ENCODE measurements at places on chromosomes 2 and 18.

DNA sequence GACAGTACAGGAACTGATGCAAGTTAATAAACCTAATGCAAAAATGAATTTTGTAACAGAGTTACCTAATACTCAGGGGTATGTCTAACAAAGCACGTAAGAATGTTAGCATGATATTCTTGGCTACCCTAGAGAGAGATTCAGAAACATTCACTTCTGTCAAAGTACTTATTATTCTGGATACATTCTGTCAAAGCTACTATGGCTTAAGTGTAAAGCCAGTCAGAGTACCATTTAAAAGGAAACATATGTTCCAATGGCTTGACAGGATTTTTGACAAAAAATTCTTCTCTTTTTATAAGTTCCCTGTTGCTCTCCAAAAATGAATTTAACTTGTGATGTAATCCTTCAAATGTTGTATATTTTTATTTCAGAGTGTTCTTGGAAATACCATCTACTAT lies 85.5 kb downstream of the PIGN start:
- DNase-seq: no peak

DNA sequence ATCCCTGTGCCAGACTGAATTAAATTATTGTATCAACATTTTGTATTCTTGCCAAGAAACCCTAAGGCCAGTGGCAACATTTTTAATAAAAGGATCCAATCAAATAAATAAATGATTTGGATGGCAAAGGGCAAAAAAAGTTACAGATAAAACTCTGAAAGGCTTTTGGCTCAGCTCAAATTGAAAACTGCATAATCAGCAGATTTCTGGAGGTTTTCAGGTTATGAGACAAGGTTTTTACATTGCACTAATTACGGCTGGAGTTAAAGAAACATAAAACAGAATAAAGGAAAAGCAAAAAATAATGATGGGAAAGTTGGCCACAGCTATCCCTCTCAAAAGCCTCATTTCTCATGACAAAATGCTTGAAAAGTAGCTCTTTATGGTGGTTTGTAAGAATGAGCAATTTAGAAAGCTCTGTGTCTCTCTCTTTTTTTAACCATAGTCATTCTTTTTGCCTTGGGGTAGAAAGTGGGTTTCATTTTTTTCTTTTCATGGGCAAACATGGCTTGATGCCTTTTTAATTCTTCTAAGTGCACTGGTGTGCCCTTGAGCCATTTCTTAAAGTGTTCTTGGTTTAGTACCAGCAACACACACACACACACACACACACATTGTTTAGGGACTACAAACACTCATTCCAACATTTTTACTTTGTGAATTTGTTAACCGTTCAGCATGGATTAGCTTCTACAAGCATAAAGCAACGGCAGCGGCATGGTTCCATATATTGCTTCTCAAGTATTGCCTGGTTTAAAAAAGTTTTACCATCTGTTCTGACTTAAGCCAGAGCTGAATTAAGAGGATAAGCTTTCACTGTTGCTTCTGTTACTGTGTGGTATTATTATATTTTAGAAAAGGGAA lies 747.1 kb upstream of the FSHR start:
- DNase-seq: no peak

- no peak for DNase-seq
Measured at GRCh38 chr2:99035920-99036319, 99.9 kb upstream of the CRACDL start.

DNA sequence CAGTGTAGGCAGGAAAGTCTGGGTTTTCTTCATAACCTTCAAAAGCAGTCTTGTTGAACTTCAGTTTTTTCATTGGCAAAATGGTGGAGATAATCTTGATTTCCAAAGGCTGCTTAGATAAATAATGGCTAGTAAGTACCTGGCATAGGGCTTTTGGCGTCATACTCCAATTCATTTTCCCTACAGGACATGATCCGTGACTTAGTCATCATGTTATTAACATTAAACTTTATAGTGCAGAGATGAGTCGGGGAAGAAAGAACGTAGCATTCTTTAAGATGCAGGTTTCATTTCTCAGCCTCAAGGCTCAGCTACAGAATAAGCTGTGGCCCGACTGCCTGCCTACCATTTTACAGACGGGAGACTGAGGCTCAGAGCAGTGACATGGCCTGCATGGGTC lies 64.0 kb downstream of the RALBP1 start:
- DNase-seq: no peak

GRCh38 chr2:198273660-198274059 lies 469.3 kb downstream of the PLCL1 start:
- no peak for DNase-seq

- no peak for DNase-seq
Measured at GRCh38 chr2:204643326-204643725, 98.1 kb downstream of the PARD3B start.

DNA sequence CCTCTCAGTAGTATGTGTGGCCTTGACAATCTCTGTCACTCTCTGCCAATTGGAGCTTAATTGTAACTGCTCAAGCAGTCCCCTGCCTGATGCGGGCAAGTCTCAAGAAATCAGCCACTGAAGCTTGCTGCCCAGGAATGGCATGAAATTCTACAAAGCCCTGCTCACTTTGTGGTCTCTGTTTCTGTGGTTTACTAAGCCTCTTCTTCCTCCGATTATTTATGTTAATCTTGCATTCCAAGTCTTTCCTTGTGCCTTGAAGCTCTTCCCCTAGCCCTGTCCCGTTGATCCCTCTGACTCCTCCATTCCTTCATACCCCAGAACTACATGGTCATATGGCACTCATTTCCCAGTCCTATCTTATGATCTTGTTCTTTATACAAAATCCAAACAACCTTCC lies 489.3 kb upstream of the CHST9 start:
- no peak for DNase-seq

DNA sequence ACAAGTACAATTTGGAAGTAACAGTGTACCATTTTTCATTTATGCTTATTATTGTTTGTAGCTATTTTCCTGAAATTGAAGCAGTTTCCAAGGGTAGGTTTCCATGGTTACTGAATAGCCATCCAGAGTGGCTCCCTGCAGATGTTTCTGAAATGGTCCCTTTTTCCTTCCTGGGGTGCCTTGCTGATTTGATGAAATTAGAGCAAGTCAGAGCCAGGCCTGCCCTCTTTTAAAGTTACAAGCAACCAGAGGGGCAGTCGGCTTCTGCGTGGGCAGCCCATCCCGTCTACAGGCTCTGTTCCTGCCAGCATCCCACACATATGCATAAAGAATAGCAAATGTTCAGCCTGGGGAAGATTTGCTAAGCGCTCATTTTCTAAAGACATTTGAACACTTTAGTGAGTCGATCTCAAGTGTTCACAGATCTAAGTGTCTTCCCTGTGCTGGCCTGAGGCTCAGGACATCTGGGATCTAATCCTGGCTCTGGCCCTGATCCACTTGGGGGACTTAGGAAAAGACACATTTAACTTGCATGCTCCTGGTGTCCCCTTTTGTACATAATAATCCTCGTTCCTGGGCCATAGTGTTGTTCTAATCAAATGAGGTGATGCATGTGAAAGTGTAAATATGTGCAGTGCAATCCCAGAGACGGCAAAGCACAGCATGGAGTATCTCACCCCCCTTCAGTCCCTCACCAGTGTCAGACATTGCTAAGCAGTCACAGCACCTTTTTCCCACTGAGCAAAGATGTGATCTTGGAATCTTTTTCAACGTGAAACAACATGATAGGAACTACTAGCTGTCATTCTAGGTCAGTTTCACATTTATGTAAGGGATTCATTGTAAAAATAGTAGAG lies 92.2 kb downstream of the STPG4 start:
- DNase-seq: no peak

DNA sequence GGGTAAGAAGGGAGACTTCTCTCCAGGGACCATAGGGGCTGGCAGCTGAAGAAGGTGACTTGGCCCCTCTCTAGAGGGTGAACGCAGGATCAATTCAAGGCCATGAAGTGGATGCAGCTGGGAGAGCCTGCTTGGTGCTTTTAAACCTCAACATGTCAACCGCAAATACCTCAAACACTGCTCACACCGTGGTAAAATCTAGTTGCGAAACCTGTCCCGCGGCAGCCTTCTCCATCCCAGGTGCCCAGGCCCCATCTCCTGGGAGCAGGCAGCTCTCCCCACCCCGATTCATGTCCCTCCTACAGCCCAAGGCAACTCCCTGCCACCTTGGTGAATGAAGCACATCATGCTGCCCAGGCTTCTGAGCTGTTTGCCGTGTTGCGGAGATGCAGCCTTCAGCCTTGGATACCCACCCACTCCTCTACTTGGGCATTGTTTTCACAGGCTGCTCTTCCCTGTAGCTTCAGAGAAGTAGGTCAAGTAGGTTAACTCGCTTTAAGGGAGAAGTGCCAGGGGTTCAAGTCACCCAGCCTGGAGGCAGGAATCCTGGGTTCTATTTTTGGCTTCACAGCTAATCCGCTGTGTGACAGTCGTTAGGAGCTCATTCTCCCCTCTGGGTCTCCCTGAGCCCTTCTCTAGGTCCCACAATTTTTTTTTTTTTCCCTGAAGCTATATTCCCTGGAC lies 6.2 kb upstream of the EFR3B start:
- DNase-seq: no peak

- DNase-seq: no peak
Measured at GRCh38 chr2:197052356-197052755, 125.8 kb upstream of the PGAP1 start.

DNA sequence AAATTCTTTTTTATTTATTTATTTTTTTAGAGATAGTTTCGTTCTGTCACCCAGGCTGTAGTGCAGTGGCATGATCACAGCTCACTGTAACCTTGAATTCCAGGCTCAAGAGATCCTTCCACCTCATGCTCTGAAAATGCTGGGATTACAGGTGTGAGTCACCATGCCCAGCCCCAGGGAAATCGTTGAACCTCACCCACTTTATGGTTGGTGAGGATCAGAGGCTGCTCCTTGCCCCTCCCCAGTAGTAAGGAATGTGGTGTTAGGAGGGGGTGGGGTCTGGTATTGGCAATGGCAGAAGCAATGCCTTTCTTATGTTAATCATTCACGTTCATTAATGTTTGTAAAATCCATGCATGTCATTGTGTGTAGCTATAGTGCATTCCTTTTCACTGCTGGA lies 161.9 kb downstream of the SUCLG1 start:
- no peak for DNase-seq

DNA sequence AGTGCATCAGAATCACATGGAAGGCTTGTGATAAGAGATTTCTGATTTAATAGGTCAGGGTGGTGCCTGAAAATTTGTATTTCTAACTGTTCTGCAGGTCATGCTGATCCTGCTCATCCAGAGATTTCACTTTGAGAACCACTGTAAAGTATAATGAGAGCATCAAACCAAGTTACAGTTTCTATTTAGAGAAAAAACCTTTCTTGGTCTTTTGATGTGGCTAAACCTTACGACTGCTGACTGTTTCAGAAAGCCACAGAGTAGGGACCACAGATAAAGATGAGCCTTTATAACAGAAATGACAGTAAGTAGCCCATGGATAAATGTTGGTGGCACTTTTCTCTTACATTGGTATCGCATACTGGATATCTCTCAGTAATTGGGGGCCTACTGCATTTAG lies 109.4 kb upstream of the FANCL start:
- DNase-seq: no peak

DNA sequence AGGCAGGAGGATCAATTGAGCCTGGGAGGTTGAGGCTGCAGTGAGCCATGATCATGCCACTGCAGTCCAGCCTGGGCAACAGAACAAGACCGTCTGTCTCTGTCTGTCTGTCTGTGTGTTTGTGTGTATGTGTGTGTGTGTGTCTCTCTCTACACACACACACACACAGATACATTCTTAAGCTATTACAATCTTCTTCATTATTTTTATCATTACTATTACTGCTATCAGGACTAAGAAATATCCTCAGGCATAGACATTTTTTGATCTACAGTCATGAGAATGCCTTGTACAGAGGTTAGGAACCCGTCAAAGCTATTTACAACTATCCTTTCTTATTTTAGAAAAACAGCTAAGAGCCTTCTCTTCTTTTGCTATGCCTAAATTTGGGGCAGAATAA lies 207.4 kb downstream of the NEDD4L start:
- DNase-seq: no peak

DNA sequence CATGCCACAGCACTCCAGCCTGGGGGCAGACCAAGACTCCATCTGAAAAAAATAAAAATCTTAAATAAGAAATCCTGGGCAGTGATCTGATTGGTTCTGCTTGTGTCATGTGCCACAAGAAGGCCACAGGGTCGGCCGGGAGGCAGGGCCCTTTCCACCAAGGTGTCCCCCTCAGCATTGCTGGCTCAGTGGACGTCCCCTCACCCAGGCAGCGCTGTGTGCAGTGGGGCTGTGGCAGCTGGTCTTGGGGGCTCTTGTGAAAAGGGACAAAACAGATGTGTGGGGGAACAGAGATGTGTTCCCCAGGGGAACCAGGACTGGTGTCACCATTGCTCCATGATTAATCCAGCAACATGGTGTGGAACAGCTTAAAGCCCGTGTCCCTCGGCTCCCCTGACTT lies 60.5 kb downstream of the HS6ST1 start:
- no peak for DNase-seq

GRCh38 chr18:44816477-44816876 lies 135.8 kb downstream of the SETBP1 start:
- DNase-seq: no peak

- DNase-seq: no peak
Measured at GRCh38 chr2:23669413-23670244, 257.3 kb downstream of the ATAD2B start.

GRCh38 chr2:144507441-144508171 lies 12.3 kb downstream of the ZEB2 start:
- no peak for DNase-seq

DNA sequence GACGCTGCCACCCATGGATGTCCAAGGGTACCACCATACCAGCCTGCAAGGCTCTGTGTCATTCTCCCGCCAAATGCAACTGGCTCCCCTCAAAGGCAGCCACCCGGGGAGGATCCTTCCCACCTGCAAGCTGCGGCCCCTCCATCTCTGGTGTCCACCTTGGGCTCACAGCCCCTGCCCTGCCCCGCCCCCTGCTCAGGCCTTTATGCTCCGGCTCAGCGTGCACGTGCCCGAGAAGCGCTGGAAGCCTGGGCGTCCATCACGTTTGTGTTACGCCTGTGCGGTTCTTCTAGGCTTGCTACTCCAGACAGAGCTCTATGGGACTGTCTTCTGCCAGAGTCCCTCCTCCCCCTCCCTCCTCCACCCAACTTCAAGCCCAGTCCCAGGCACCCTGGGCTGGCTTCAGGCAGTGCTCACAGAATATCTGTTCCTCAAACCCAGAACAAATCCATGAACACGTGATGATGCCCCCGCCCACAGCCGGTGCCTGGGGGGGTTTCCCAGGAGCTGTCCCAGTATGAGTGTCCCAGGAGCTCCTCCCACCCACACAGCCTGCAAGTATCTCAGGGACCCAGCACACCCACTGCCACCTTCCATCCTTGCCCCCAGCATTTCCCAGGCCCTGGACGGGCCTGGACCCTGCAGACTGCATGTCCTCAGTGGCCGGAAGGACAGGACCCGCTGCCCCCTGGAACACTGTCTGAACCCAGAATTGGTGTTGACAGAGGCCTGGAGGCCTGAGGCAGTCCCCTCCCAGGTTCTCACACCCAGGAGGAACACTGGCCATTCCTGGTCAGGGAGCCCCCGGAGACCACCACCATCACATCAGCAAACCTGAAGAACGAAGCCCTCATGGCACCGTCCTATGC lies 30.3 kb downstream of the KIF1A start:
- DNase-seq: no peak

All from stimulated activated CD4-positive, alpha-beta T cell treated with anti-CD3 and anti-CD28 coated beads, Interleukin-12 subunit alpha, Interleukin-12 subunit beta, amount 100 ng/mL, for 24 hours (primary cell).